ENCODE measurements at places on chromosomes 6 and 20.
A peak's percentile ranks its signal among the peaks of the same experiment; 100 is the strongest.

DNA sequence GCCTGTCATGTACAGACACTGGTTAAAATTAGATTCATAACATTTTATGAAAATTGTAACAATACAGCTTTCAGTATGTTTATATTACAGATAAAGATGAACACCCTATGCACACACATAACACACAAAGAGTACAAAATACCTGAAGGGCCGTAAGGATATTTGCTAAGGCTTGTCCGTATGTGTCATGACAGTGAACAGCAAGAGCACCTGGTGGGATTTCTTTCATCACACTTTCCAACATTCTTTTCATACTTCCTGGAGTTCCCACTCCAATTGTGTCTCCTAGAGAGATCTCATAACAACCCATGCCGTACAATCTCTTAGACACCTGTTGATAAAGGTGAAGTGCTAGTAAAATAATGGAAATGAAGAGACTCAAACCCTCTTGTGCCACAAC is 83.7 kb downstream of the HMGCLL1 start:
- DNase-seq, result no peak

GRCh38 chr6:18350271-18350670 is 36.9 kb upstream of the RNF144B start:
- no peak for DNase-seq

DNA sequence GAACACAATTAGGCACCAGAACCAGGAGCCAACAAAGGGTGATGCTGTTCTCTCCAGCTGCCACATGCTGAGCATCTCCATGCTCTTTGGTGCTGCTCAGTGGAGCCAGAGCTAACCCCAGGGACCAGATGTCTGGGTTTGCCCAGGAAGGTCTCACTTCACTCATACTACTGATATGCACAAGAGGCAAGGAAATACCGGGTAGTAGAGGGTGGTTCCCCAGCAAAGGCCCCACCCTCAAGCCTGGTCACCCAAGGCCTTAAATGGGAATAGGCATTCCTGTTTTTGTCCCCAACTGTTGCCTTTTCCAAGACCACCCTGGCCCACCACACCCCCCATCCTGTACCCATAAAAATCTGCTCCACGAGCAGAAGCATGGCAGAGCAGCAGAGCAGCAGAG is 204.5 kb upstream of the TAB2 start:
- no peak for DNase-seq

DNA sequence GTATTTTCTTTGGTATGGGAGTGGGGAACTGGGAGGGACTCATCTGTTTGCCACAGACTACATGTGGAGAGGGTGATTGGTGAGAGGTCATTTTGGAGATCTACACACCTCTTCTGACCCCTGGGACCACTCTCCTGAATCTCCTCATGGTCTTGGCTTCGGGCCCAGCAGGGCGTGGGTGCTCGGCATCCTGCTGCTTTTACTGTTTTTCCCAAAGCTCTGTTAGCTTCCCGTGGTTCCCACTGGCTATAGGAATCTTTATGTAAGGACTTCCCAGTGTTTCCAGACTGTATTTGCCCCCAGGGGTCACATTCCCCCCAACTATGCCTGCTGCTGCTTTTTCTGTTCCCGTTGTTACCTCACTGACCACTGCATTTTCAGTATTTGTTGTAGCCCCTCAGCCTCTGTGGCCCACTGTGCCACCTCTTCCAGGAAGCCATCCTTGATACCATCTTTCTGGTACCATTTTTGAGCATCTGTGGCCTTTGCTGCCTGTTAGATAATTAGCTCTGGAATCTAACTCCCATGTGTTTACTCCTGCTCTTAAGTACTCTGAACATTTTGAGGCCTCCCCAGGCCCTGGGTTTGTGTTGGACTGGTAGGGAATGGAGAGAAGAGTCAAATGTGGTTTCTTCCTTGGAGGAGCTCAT is 14.9 kb downstream of the PLCG1 start:
- DNase-seq, result no peak

- no peak for DNase-seq
These were observed 837 bp upstream of the OSER1 start for GRCh38 chr20:44211177-44212039.

- DNase-seq, result no peak
These were observed 22.6 kb downstream of the MAS1 start for GRCh38 chr6:159913375-159913774.

DNA sequence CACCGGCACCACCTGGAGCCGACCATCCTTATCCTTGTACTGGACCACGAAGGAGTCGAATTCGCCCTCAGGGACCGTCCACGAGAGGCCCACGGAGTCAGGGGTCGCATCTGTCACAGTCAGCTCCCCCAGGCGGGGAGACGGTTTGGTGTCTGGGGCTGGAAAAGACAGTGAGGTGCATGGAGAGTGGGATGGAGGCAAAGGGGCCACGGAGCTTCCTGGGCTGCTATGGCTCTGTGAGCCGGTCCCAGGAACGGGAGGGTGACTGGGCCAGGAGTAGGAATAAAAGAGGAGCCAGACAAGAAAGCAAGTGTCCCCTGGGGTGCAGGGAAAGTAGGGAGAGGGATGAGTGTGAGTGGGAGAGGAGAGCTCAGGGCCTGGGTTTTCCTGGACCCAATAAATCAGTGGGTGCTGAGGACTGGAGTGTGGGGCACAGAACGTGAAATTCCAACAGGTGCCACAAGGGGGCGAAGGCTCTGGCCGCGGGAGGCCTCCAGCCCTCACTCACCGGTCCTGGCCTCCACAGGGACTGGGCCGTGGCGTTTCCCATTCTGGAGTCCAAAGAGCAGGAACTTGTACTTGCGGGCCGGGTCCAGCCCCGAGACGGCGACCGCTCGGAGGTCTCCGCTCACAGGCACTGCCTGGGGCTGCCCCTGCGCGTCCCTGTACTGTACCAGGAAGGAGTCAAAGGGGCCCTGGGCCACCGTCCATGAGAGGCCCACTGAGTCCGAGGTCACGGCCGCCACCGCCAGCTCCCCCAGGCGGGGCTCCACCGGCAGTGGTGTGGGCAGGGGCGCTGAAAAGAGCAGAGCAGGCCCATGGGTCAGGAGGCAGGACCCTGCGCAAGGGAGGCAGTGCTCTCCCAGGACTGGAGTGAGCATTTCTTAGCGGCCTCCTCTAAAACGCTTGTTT is 9.9 kb downstream of the CYP21A2 start:
- no peak for DNase-seq

- DNase-seq, result no peak
These were observed 91.0 kb downstream of the UNC5CL start for GRCh38 chr6:40947876-40948526.

DNA sequence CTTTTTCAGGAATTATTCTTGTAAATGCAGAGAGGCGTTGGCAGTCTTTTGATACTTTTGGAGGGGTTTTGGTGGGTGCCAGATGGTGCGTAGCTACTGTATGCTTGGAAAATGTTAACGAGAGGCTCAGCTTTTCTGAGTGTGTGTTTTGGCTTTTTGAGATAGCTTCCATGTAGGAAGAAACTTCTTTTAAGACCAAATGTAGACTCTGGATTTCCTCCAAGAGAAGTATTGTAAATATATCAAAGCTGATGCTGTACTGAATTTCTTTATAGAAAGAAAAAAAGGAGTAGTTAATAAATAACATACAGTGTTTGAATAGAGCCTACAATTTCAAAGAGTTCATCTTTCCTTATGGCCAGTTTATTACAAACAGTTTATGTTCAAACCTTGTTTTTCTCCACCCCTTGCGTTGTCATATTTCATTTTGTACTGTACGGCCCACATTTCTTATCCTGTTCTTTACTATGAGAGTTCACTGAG is 16.7 kb downstream of the TIAM2 start:
- DNase-seq, result no peak

DNA sequence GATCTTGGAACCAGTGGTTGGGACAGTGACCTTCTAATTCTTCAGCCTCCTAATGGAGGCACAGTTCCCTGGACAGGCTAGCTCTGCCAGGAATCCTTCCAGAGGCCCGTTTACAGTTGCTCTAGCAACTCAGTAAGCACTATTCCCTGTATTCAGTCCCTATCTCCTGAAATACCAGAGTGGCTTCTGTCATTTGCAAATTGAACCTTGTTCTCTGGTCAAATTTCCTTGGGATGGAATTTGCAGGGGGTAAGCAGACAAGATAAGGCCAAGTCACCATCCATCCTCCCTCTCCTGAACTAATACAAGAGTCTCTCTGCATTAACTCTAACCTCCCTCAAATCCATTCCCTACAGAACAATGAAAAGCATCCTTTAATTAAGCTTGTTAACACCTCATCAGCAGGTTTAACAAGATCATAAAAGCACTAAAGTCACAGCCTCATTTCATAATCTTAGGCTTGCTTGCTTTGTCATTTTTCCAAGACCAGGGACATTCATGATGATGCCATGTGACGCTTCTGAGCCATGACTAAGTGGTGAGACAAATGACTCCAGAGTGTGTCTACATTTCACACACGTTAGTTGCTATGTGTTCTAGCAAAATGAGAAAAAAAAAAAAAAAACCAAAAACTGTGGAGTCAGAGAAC is 37.1 kb downstream of the SLC22A23 start:
- no peak for DNase-seq

GRCh38 chr6:2141644-2142290 is 103.6 kb downstream of the GMDS start:
- no peak for DNase-seq

- DNase-seq, result no peak
These were observed 1.7 kb upstream of the NKX2-4 start for GRCh38 chr20:21399005-21399475.

- DNase-seq, result no peak
These were observed 19.0 kb upstream of the TFAP2C start for GRCh38 chr20:56610098-56610497.

DNA sequence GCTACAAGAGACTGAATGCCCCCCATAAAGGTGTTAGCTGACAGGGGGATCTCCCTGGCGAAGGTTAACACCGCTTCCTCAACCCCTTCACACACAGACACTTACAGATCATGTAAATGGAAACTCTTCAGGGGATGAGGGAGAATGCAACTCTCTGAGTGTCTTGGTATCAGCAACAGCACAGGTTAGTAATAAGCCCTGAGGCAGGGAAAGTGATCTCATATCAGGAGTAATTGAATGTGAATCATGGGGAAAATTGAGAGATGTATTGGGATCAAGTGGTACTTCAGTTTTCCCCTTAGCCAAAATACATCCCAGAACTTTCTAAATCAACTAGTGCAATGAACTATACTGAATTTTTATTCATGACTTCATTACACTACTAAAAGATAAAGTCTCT is 23.8 kb downstream of the OR2J3 start:
- DNase-seq, result no peak

DNA sequence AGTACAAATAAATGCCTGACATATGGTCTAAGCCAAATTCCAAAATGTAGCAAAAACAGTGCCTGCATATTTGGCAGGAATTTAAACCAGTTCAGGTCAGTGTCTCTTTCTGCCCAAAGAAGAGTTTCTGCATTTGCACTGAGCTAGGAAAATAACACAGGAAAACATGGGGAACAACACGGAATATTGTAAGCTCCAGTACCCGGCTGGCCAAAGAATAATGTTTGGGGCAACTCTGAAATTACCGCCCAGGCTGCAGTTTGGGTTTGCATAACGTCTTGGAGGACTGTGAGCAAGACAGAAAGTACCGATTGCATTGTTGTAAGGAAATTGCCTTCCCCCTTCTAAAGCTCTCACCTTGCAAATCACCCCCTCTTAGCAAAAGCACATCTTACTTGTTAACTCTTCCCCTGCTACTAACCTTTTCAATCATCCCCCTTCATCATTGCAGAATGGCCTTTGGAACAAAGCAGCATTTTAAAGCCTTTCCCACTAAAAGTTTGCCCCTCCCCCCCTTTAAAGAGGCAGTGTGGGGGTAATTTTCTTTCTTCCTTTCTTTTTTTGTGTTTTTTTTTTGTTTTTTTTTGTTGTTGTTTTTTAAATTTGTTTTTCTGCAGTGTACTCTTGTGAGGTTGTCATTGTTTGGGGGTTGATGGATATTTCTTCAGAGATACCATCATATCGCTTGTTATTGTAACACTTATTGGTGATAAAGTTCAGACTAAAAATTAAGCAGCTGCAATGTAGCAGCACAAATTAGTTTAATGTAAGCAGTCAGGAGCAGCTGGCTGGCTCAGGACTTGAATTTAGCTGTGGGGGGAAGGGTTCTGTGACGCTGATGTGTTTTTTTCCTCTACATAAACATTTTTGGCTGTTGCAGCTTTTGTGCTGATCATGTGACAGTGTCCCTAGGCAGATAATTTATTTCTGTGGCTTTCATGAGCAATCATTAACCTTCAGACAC is 100.0 kb upstream of the CITED2 start:
- peak; percentile 76 for DNase-seq

DNA sequence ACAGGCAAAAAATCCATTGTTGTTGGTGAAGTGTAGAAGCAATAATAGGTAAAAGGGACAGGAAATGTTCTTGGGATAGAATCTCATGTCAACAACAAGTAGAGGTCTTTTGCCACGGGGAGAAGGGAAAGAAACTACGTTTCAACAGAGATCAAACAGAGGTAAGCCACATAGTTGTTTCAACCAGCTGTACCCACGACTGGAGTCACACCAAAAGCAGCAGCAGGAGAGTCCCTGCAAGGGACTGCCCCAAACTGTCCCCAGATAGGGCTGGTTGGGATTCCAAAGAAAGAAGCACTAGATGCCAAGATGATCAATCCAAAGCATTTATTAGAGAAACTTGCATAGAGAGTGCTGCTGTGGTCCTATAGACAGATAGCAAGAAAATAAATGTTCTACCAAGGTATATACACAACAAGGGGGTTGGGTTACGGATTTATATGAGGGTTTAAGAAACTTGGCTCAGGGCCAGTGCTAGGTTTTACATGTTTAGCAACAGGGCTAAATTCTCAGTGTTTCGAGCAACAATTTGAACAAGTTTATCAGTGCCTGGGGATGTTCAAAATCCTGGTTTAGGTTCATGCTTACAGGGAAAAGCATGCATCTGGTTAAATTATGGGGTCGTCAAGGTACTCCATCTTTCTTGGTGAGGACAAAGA is 466.5 kb downstream of the MMUT start:
- DNase-seq, result no peak

- DNase-seq, result no peak
These were observed 47.0 kb upstream of the DST start for GRCh38 chr6:56689663-56690062.

GRCh38 chr20:32004963-32005362 is 5.3 kb upstream of the CCM2L start:
- no peak for DNase-seq

- no peak for DNase-seq
These were observed 77.1 kb downstream of the ATRN start for GRCh38 chr20:3547906-3548305.

DNA sequence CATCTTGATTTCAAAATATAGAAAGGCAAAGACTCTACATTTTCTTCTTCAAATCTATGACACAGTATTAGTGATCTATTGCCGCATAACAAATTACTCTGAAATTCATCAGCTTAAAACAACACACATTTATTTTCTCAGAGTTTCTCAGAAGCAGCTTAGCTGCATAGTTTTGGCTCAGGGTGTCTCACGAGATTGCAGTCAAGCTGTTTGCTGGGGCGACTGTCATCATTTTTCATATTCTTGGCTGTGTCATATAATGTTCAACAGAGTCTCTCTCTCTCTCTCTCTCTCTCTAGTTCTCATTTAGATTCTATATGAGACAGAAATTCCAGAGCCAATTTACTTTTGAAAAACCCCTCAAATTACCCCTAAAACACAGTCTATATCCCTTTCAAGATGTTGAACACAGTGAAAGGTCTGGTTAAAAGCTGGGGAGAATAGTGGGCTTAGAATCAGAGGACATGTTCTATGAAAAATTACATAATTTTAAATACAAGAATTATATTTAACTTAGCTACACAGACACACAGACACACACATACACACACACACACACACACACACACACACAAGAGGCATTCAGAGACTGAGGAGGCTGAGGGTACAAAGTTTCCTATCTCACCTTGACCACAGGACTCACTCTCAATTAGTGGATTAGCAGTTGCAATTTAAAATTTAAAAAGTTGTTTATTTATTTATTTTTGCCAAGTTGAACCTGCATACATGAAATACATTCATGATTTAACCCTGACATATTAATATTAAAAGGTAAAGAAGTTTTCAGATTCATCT is 86.7 kb downstream of the MKKS start:
- no peak for DNase-seq
